ENCODE measurements at places on chromosomes 5 and 9.

DNA sequence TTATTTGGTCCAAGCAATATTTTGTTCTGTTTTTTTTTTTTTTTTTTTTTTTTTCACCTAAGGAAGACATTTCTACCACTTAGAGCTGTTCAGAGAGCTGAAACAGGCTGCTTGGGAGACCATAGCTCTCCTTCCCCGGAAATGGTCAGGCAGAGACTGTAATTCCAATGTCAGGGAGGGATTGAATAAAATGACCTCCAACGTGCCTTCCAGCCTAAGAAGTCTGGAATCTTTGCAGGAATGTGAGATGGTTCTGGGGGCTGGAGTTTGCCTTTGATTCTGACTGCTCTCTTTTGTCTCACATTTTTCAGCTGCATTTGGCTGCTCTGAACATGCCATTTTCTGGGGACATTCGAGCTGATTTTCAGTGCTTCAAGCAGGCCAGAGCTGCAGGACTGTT lies 38.3 kb upstream of the TGFBR1 start:
- DNase-seq, result no peak

- DNase-seq, result no peak
These were observed 426.4 kb upstream of the TYRP1 start for GRCh38 chr9:12266758-12267157.

GRCh38 chr5:35274839-35275509 lies 44.7 kb upstream of the PRLR start:
- no peak for DNase-seq

DNA sequence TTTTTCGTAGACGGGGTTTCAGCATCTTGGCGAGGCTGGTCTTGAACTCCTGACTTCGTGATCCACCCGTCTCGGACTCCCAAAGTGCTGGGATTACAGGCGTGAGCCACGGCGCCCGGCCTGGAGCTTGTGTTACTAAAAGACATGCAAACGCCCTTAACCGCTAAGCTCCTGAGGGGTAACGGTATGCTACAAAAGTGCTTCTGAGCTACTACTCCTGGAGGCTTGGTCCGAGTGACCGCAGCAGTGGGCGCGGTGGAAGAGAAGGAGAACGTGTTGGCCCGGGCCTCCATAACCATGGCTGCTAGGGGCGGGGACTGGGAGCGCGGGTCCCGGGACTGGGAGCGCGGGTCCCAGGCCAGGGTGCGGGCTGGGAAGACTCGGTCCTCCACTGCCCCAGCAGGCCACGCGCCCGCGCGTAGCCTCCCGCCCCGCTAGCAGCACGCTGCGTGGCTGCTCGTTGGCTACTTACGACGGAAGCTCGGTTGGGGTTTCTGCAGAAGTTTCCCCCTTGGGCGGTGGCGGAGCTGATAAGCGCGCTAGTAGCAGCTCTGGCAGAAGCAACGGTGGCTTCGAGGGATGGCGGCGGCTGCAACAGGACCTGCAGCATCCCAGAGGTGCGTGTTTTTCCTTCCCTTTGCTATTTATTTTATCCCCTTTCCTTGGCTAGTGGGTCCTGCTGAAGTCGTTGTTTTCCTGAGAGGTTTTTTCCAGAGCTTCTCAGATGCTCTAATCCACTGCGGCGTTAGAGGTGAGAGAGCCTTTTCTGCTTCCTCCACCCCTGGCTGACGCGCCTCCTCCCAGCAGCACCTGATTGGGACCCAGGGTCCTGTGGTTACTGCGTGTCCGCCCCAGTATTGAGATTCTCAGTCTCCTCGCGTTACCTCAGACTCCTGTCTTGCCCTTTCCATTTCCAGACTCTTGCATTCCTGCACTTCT lies 69.2 kb upstream of the CCDC180 start:
- peak; percentile 86 for DNase-seq

DNA sequence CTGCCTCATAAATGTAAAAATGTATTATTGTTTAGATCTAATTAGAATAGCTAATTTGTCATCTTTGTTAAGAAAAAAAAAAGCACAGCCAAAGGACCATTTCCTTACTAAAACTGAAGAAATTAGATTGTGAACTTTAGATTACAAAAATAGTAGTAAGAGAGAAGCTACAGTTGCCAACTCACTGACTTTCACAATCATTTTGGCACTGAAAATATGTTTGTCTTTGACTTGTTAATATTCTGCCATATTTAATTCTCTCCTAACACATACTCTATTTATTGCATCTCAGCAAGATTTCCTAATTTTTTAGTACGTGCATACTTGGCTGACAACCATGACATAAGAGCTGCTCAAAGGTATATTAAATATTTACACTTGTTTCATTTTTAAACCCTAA lies 297.1 kb downstream of the TUSC1 start:
- no peak for DNase-seq

- no peak for DNase-seq
These were observed 277.8 kb upstream of the TYRP1 start for GRCh38 chr9:12415361-12415760.

DNA sequence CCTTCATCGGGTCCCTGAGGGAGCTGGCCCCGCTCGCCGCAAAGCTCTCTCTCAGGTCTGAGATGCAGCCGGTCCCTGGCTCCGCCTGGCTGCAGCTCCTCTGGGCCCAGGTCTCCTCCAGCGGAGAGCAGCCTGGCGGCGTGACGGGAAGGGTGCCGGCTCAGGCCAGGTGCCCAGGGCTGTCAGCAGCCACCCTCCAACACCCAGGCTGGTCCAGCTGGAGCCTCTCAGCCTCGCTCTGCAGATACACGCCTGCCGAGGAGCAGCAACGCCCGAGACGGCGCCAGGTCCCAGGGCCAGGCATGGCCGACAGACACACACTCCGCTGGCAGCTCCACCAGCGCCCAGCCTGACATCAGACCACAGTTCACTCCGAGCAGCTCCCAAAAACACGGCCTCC lies 25.6 kb downstream of the FAM163B start:
- DNase-seq, result no peak

GRCh38 chr5:54902791-54903473 lies 82.5 kb downstream of the ESM1 start:
- DNase-seq, result peak; percentile 100

DNA sequence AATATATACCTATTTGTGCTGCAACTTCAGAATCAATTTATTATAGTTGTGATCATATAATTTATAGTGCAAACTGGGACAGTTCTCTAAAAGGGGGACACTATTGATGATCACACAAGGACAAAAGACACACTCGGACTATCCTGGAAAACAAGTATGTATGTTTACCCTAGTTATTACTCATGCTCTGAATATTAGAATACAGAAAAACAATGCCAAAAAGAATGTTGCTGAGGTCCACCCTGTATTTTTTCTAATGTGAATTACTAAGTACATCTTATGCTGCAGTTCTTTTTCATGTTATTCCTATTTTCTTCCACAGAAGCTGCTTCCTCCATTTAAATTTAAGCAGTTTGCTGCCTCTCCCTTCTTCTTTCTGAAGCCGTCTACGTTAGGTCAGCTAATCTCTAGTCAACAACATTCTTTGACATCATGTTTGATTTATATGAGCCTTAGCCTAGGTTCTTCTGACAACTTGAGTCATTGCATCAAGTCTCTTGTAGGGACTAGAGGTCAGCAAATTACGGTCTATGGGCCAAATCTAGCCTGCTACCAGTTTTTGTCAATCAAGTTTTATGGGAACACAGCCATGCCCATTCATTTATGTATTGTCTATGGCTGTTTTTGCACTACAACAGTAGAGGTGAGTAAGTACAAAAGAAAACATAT lies 40.1 kb upstream of the PPP3R2 start:
- DNase-seq, result no peak

DNA sequence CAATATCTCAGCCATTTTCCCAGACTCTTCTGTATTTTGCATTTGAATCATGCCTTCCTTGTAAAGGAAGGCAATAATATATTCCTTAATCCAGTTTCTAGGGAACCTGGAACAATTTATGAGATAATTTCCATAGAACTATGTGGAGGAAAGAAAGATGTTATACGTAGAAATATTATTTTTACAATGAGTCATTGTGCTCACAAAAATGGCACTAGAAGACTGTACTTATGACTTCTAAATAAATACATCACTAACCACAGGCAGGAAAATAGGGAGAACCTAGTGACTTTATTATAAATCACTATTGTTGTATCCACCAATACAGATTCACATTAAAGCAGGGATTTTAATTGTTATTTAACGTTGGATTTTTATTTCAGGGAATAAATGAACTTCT lies 87.6 kb downstream of the FBXO38 start:
- no peak for DNase-seq

GRCh38 chr9:18905028-18905882 lies 127.8 kb downstream of the SAXO1 start:
- no peak for DNase-seq

DNA sequence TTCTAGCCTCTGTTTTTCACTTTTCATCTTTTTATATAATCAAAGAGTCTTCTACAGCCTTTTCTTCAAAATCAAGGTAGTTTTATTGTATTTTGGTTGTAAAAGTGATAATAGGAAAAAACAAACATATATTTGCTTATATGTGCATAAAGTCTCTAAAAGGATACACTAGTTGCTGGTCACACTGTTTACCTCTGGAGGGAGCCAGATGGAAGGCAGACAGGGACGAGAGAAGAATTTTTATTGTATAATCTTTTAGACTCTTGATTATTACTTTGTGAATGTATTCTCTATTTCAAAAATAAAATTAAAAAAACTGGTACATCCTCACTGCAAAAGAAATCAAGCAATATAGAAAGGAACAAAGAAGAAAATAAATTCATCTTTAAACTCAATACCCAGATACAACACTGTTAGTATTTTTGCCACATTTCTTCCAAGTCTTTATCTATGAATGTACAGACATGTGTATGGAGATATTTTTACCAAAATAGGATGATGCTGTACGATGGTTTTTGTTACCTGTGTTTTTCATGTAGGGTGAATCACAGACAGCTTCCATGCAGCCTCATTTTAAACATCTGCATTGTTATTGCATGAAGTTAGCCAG lies 6.1 kb upstream of the RNF183 start:
- peak; percentile 36 for DNase-seq
